ENCODE measurements at places on chromosomes 7 and 10. TPM values are rescaled to one million over a fixed set of nuclear protein-coding genes. Genes with fewer than 3 reads are reported as not detected.
A peak's percentile ranks its signal among the peaks of the same experiment; 100 is the strongest.

The SEMA3A gene
- total RNA-seq = 46.8 TPM

The SPDYE11 gene
- not detected for total RNA-seq

The VGF gene
- total RNA-seq = 9.7 TPM

The DYNC1I1 gene
- 182 TPM for total RNA-seq

The GSAP gene
- total RNA-seq = 12.6 TPM

The KIAA1217 gene
- total RNA-seq = 5.9 TPM

The STOX1 gene
- 7.0 TPM for total RNA-seq

The NAT16 gene
- total RNA-seq = 1.2 TPM

The CACNB2 gene
- total RNA-seq = 25.7 TPM

DNA sequence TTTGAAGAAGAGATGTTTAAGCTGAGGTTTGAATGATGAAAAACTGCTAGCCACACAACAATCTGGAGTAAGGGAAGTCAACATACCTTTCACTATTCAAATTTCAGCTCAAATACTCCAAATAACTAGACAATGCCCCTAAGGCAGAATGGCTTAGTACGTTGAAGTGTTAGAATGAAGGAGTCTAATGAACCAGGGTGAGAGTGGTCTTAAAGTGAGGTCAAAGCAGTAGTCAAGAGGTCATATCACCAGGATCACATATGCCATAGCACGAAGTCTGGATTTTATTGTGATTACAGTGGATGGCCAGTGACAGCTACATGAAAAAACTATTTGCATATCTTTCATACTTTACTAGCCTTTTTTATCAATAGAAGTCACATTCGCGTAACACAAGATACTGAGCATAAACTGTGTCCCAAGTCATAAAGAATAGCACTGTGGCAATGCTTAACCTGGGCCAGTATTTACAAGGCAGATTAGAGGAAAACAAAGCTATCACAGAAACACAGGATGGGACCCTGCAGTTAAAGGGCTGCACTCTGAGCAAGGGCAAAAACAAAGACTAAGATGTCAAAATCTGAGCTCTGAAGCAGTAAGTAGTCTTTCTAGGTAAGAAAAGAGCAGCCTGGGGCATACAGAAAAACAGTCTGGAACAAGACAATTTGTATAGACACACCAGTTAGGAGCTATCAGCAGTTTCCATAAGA, 61.5 kb downstream of the HYCC1 start:
- no peak for DNase-seq

GRCh38 chr7:159143780-159144757, 598 bp downstream of the VIPR2 start:
- DNase-seq = no peak

DNA sequence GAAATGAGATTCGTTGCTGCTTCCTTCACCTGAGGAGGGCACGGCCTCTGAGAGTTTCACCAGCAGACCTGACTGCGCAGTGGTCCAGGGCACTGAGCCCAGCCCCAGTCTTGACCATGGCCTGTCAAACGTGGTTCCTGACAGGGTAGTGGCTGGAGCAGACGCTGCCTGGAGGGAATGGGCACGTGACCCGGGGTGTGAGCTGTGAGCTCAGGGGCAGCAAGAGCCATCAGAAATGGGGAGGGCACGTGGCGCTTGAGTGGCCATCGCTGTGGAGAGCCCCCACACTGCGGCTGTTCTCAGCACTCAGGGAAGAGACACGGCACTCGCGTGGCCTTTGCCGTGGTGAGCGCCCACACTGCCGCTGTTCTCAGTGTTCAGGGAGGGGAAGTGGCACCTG, 12.0 kb downstream of the FAM20C start:
- no peak for DNase-seq

- no peak for DNase-seq
Measured at GRCh38 chr10:24219963-24220362, 11.0 kb downstream of the KIAA1217 start.

- DNase-seq = no peak
Measured at GRCh38 chr7:28509251-28510025, 97.1 kb downstream of the CREB5 start.

DNA sequence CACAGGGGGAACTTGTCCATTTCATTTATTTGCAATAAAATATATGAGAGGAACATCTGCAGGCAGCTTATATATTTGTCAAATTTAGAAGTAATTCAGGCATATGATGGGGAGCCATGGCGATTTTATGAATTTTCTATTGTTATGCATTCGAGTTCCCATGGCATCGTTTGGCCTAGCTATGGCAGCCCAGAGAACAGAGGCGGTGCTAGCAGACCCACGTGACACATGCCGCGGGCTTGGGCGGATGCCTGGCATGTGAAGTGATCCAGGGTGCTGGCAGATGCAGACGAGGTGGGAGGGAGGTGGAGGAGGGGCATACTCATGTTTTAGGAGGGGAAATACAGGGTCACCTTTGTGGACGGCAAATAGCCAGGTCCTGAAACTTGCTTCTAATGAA, 560.0 kb upstream of the GALNT17 start:
- peak; percentile 5 for DNase-seq

DNA sequence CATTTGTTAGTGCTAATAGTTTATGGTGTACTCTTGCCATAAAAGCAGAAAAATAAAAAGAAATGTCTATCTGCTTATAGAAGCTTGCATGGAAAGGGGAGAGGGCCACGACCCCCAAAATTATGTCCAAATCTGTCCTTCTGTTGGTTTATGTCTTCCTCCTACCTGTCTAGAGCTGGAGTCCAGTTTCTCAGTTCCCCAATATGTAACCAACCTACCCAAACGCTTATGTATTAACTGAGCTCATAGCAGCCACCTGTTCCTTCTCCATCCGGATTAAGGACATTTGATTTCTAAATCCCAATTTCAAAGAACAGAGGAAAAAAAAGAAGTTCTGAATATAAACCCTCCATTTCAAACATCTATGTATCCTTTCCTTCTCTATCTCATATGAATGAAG, 30.3 kb upstream of the TPK1 start:
- DNase-seq = no peak

DNA sequence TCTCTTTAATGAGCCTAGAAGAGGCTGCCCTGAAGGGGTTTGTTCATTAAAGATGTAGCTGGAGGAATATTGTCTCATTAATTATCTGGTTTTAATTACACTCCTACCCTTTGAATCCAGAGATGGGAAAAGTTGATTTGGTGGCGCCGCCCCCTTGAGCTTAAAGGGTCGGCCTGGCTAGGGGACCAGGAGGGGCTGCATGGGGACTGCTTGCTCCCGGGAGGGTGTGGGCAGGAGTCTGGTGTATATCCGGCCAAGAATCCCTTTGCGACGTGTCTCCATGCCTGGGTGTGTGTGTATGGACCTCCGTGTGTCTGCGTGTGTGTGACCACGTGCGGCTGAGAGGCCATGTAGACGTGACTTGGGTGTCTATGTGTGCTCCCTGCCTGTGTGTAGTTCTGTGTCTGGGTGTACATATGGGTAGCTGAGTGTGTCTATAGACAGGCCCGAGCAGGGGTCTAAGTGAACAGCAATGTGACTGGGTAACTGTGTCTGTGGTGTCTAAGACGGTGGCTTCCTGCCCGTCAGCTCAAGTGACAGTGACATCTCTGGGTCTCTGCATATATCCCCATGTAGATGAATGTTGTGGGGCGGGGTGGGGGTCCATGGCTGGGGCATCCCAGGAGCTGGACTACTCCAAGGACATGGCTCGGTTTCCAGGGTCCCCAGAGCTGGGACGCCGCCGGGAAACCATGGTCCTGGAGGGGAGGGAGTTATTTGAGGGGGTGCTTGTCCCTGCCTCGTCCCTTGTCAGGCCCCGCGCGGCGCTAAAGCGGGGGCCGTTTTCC, 10.7 kb downstream of the LBX1 start:
- no peak for DNase-seq

- DNase-seq = no peak
Measured at GRCh38 chr10:125628104-125629049, 54.6 kb downstream of the TEX36 start.

- peak; percentile 36 for DNase-seq
Measured at GRCh38 chr10:31129271-31129670, 97.6 kb upstream of the ZNF438 start.

DNA sequence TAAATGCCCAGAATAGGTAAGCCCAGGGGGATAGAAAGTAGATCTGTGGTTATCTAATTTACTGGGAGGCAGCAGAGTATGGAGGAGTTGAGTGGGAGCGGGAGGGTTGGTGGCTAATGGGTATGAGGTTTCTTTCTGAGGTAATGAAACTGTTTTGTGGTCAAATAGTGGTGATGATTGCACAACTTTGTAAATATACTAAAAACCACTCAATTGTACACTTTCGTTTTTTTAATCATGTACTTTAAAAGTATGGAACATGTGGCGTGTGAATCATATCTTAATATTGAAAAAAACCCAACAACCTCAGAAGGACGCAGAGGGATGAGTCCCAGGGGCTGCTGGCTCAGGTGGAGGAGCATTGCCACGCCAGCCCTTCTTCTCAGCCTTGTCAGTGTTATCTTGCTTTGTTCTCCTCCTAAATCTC, 118.1 kb downstream of the WDR11 start:
- no peak for DNase-seq

GRCh38 chr7:111752022-111752582, 189.8 kb upstream of the IMMP2L start:
- peak; percentile 23 for DNase-seq

All from occipital lobe (tissue), 3 donors.